Activated CD4-positive, alpha-beta T cell treated with anti-CD3 and anti-CD28 coated beads, Interleukin-2, amount 50 U/mL, for 1 hour (primary cell): ENCODE measurements at places on chromosomes 16 and 17.

DNA sequence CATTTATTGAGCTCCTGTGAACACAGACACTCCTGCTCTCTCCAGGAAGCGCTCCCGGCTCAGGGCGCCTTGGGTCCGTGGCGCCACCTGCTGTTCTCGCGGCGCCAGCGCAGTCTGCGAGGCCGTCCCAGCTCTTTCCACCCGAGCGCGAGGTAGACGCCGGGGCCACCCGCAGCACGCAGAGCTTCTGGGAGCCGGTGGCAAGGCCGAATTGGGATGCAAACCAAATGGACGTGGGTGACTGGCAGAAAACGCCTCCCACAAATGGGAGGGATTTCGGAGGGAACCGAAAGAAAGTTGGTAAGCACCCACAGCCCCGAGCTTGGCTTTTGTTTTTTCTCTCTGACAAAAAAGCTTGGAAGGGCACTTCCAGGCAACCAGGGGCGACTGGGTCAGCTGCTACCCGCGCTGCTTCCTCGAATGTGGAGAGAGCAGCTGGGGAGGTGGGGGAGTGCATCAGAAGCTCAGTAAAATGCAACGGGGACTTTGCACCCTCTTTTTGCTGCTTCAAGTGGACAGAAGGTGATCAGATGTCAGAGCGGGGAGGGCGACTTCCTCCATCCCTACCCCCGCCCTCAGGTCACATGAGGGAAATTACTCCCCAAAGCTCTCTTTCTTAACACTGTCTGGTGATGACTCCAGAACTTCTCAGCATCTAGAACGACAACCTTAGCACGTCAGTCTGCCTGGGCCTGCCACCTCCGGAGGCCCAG, 13.5 kb upstream of the N4BP1 start:
- DNase-seq = peak; percentile 81

- DNase-seq = peak; percentile 42
Measured at GRCh38 chr16:85055493-85056210, 28.1 kb downstream of the KIAA0513 start.

DNA sequence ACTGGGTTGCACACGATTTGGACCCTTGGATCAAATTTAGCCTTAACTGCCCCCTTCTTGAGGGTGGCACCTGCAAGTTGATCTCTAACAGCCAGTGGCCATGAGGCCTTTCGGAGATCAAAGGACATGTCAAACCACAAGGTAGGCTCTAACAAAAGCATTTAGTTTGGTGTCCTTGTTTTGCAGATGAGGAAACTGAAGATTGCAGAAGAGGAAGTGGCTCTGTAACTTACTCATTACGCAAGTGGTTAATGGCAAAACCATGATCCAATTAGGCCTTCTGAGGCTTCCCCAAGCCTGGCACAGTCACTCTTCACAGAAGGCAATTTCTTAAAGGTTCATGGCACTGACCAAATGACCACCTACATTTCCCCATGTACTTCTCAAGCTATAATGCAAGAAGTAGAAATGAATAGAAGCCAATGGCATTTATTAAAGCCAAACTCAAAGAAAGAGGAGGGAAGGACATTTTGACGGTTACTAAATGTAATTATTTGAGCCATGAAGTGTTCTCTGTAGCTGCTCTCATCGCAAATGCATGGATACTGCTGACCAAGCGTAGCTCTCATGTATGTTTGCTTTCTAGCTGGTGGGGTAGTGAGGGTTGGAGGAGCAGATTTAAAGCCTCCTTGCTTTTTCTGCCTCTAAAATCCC, 32.8 kb upstream of the ABCC12 start:
- no peak for DNase-seq

GRCh38 chr16:12675852-12676251, 127.8 kb downstream of the CPPED1 start:
- no peak for DNase-seq

DNA sequence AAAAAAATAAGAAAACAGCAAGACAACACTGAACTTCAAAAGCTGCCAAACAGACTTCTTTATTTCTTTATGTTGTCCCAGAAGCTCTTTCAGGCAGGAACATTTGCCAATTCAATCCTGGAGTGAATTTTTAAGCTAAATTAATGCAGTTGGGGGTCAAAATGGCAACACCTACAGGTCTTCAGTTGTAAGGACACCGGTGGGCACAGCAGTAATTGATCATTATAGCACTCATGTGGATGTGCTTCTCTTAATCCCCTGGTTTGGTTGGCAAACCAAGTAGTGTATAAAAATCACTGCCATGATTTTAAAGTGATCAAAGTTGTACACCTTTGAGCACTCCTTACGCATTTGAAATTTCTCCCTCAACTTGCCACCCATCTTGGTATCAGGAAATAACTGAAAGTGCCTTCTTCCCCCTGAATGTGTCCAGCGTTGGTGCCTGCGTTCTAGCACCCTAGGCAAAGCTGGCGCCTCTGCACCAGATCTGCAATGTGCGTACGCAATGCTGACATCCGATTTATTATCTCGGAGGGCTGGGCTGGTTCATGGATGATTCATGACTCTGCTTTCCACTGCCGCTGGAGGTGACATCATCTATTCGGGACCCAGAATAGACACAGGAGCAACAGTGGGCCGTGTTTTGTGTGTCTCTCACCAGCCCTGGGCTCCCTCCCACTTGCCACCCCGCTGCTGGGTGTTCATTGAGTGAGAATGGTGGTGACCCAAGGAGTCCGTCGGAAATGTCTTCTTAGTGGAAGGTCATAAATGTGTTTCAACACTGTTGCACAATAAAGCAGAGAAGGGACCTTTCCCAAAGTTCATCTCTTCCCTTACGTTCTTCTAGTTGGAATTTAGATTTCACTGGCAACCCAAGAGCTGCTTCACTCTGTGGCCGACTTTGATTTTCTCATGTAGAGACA, 203.4 kb downstream of the CCDC182 start:
- DNase-seq = no peak
